Naive thymus-derived CD4-positive, alpha-beta T cell (primary cell): ENCODE measurements at places on chromosomes 16 and 17. TPM values are rescaled to one million over a fixed set of nuclear protein-coding genes. Genes with fewer than 3 reads are reported as not detected.
A peak's percentile ranks its signal among the peaks of the same experiment; 100 is the strongest.

- no peak overlapping the region for H3K27ac ChIP-seq
- H3K36me3 ChIP-seq, result no peaks in the 10 kb centered on the region
- DNase-seq, result no peak
These were observed 34.0 kb downstream of the B9D1 start for GRCh38 chr17:19328441-19329061.

SCARF1 gene
- 1.2 TPM for total RNA-seq

DNA sequence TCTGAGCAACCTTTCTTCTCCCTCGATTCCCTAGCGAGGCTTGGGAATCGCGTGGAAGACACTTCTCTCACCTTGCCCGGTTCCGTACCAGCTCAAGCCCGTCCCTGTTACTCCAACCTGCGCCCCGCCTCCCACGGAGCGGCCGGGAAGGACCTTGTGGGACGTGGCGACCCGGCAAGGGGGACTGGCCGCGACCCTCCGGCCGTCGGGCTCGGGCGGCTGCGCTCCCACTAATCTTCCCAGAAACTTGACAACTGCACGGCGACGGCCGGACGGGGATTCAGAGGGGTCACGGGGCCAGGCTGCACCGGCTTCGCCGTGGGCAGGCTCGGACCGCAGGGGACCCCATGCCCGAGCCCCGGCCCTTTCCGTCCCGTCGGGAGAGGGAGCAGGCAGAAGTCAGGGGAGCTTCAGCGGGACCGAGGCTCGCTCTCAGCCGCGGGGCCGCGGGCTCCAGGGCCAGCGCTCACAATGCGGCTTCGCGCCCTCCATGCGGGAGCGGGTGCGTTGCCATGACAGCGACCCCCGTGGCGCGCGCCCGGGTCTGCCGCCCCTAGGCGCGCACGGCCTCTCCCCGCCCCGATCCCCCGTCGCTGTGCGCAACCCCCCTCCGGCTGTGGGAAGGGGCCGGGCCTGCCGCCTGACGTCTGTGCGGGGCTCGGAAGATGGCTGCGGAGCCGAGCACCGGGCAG lies at the start of gene SGSM2:
Gene SGSM2 (plus strand): TSS at position 650 of the 692 bp plus-strand sequence. CDS start 188 bp downstream, outside the sequence.
- peaks cover 16% of the 10 kb centered on the region for H3K36me3 ChIP-seq
- peak within 1 kb of the TSS; percentile 92 for H3K27ac ChIP-seq
- peak within 1 kb of the TSS; percentile 99 for H3K4me3 ChIP-seq
- peaks cover 13% of the 10 kb centered on the region for H3K4me1 ChIP-seq

DNAAF1 gene
- total RNA-seq, result 0.66 TPM

DNA sequence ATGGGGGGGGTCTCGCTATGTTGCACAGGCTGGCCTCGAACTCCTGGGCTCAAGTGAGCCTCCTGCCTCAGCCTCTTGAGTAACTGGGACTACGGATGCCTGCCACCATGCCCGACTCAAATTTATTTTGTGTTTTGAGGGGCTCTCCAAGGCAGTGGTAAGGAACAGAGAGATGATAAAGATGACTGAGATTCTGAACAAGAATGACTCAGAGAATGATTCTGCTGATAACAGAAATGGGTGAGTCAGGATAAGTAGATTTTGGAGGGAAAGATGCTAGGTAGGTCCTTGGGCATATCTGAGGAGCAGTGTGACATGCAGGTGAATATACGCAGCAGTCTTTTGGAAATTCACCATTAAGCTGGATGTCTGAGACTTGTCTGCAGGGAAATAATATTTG lies 2.6 kb downstream of the TMEM220 start:
- no peaks in the 10 kb centered on the region for H3K4me1 ChIP-seq
- no peak overlapping the region for H3K4me3 ChIP-seq
- H3K27ac ChIP-seq, result no peak overlapping the region
- no peaks in the 10 kb centered on the region for H3K36me3 ChIP-seq

DNA sequence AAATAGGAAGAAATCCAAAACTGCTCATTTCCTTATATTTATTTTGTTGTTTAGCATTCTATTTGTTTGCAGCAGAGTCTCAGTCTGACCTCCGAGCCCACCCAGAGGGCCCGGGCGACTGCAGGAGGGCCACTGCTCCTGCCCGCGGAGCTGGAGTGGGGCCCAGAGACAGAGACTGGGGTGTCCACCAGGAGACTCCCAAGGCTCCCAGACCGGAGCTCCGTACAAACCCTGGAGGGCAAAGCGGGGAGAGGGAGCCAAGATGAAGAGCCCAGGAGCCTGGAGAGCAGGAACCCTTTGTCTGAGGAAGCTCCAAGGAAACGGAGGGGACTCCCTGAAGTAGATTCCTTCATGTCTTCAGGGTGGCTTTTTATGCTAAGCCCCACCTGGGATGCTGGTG lies 57.9 kb downstream of the AXIN2 start:
- H3K27ac ChIP-seq, result no peak overlapping the region
- no peaks in the 10 kb centered on the region for H3K36me3 ChIP-seq
- H3K4me3 ChIP-seq, result no peak overlapping the region
- no peaks in the 10 kb centered on the region for H3K27me3 ChIP-seq
- DNase-seq, result no peak

VWA3A gene
- 0.19 TPM for total RNA-seq

POLDIP2 gene
- 29.8 TPM for total RNA-seq

- H3K4me1 ChIP-seq, result no peaks in the 10 kb centered on the region
- no peaks in the 10 kb centered on the region for H3K27me3 ChIP-seq
- DNase-seq, result no peak
- H3K36me3 ChIP-seq, result no peaks in the 10 kb centered on the region
- no peak overlapping the region for H3K27ac ChIP-seq
- H3K4me3 ChIP-seq, result no peak overlapping the region
These were observed 492.5 kb upstream of the SOX9 start for GRCh38 chr17:71628306-71628705.

GRCh38 chr16:69845181-69845580 lies 83.0 kb downstream of the WWP2 start:
- H3K27me3 ChIP-seq, result no peaks in the 10 kb centered on the region
- H3K4me1 ChIP-seq, result no peaks in the 10 kb centered on the region
- DNase-seq, result no peak
- no peak overlapping the region for H3K4me3 ChIP-seq
- peaks cover 10% of the 10 kb centered on the region for H3K36me3 ChIP-seq

CDH13 gene
- total RNA-seq, result not detected

- peaks cover 6% of the 10 kb centered on the region for H3K4me1 ChIP-seq
- no peak overlapping the region for H3K27ac ChIP-seq
- no peak overlapping the region for H3K4me3 ChIP-seq
- H3K36me3 ChIP-seq, result no peaks in the 10 kb centered on the region
- DNase-seq, result no peak
These were observed 108.4 kb downstream of the OR1D5 start for GRCh38 chr17:2954898-2955445.

ETV4 gene
- not detected for total RNA-seq

DNA sequence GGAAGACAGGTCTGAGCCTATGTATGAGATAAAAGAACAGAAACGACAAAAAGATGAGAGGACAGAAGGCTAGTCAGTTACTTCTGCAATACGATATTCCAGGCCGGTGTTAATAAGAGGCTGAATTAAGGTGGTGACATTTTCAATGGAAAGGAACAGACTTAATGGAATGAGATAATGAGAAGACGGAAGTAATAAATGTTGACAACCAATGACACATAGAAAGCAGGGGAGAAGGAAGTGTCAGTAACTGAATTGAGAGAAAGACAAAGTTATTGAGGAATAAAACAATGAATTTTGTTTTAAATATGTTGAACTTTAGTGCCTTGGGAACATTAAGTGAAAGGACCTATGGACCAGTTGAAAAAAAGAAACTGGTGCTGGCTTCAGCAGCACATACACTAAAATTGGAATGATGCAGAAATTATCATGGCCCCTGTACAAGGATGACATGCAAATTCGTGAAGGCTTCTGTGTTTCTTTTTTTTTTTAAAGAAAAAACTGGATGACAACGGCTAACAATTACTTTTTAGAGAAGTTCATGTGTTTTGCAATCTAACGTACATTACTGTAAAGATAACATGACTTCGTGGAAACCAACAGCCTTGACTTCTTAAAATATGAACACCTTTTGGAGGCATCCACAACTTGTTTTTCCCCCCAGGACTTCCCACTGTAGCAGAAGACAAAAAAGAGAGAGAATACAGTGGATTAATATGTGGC lies 18.5 kb upstream of the CPD start:
- no peaks in the 10 kb centered on the region for H3K27me3 ChIP-seq
- DNase-seq, result no peak
- H3K27ac ChIP-seq, result no peak overlapping the region

DNA sequence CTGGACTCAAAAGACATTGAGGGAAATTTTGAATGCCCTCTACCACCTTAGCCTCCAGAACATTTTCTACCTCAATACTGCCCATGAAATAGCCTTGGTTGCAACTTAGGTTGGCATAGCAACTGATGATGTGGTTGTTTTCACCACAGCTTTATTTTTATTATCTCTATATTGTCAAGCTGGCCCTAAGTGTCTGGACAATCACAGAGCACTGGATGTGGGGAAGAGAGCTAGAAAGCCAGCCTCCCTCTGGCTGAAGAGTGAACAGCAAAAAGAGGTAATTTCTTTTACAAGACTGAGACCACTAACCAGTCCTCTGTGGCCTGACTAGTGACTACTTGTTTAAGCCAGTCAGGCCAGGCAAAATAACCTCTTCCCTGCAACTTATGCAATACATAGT lies 159.6 kb downstream of the HS3ST2 start:
- H3K27ac ChIP-seq, result no peak overlapping the region
- no peak for DNase-seq
- no peaks in the 10 kb centered on the region for H3K36me3 ChIP-seq
- H3K4me3 ChIP-seq, result no peak overlapping the region
- H3K4me1 ChIP-seq, result no peaks in the 10 kb centered on the region

DNA sequence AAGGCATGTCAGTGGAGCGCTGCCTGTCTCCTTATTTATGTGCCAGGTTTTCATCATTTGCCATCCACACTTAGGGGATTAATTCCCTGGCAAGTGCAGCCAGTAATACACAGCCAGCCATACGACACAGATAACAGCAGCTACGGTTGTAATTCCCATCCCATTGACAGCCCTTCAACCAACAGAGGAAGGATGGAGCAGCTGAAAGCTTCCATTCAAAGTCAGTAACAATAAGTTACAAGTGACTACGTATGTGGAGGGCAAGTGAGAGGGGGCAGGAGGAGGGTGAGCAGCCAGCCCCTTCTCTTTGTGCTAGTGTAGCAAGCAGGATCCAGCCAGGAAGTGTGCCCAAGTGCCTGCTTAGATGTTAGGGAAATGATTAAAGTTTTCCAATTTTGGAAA lies 53.8 kb upstream of the LYRM9 start:
- no peaks in the 10 kb centered on the region for H3K4me1 ChIP-seq
- H3K27ac ChIP-seq, result no peak overlapping the region
- no peak overlapping the region for H3K4me3 ChIP-seq
- DNase-seq, result no peak
- no peaks in the 10 kb centered on the region for H3K36me3 ChIP-seq

TBC1D3H gene
- total RNA-seq, result not detected
